Kidney tubule cell (primary cell): ENCODE measurements at places on chromosomes 1 and 21.

DNA sequence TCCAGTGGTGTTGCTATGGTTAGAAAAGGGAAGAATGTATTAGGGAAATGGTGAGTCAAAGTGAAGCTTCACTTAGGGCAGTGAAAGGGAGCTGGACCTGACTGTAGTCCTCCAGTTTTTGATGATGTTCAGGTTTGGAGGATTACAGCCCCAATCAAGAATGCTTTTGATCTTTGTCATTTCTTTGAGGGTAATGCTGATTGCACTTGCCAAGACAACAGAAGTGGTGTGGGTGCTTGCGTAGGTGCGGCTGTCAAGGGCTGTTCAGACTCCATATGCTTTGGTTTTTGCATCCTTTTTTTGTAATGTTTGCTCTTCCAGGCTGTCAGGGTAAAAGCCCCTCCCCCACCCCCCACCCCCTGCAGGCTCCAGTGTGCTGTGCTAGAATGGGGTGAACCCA lies 38.9 kb downstream of the HHAT start:
- DNase-seq, result no peak

DNA sequence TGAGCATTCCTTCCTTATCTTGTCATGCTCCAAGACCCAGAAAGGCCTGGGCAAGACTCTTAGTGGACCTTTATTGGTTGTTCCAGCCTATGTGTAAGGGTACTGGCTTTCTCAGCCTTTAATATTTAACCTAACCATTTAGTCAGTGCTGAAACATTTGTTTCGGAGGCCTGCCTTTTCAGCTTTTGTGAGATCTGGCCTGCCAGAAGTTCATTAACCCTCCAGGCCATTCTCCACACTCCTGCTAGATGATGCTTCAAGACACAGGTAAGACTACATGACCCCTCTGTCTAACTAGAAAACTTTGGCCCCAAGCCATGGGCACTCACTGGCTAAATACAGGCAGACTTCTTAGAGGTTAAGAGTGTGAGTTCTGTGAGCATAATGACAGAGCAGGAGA lies 138.4 kb upstream of the ZP4 start:
- DNase-seq, result peak; percentile 96

GRCh38 chr1:227895828-227896685 lies 51.7 kb downstream of the WNT9A start:
- peak; percentile 4 for DNase-seq

DNA sequence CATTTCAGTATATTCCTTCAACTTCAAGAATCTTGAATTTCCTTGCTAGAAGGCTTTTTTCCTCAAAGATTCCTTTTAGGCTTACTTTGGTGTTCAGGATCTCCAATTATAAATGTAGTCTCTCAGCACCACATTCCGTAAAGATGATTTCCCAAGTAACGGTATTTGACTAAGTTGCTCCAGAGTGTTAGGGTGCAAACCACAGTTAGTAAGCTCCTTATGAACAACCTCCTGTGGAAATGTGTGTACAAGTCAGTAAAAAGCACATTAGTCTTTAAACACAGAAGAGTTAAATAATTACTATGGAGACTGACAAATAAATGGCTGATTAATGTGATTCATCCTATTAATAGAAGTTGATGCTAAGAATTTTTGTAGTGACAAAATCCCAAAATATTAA lies 10.3 kb downstream of the DONSON start:
- DNase-seq, result peak; percentile 23

DNA sequence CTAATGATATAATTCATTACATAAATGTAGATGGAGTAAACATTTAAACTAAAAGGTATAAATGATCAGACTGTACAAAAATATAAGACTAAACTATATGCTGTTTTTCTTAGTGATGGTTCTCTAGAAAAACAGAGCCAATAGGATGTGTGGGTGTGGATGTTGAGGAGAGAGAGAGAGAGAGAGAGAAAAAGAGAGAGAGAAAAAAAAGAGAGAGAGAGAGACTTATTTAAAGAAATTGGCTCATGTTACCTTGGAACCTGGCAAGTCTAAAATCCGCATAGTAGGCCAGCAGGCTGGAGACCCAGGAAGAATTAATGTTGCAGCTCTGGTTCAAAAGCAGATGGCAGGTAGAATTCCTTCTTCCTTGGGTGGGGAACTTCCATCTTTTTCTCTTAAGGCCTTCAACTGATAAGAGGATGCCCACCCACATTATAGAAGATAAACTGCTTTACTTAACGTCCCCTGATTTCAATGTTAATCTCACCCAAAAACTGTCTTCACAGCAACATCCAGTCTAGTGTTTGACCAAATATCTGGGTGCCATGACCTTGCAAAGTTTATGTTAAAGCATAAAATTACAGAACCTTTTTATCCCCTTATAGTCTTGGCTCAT lies 74.3 kb upstream of the KCNJ15 start:
- no peak for DNase-seq

DNA sequence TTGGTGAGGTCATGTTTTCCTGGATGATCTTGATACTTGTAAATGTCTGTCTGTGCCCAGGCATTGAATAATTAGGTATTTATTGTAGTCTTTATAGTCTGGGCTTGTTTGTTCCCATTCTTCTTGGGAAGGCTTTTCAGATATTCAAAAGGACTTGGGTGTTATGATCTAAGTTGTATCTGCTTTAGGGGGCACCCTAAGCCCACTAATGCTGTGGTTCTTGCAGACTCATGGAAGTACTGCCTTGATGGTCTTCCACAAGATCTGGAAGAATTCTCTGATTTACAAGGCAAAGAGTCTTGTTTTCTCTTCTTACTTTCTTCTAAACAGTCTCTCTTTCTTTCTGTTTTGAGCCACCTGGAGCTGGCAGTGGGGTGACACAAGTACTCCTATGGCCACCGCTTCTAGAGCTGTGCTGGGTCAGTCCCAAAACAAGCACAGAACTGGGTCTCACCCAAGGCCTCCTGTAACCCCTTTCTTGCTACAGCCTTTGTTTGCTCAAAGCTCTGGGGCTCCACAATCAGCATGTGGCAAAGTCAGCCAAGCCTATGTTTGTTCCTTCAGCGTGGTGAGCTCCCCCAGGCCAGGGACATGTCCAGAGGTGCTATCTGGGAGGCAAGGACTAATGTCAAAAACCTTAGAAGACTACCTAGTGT lies 12.6 kb downstream of the VN1R5 start:
- no peak for DNase-seq

GRCh38 chr1:199291022-199291740 lies 652.3 kb downstream of the PTPRC start:
- DNase-seq, result no peak

GRCh38 chr1:1941211-1941841 lies 22.2 kb upstream of the TMEM52 start:
- no peak for DNase-seq

GRCh38 chr1:235642011-235642942 lies 7.3 kb downstream of the GNG4 start:
- DNase-seq, result no peak

GRCh38 chr1:71080739-71081696 lies at the start of gene ZRANB2:
ZRANB2 (minus strand) TSS chr1:71081035; CDS start chr1:71080995, 40 bp downstream.
- peak; percentile 97 for DNase-seq

GRCh38 chr1:215606564-215607168 lies 39.6 kb downstream of the KCTD3 start:
- DNase-seq, result peak; percentile 20

DNA sequence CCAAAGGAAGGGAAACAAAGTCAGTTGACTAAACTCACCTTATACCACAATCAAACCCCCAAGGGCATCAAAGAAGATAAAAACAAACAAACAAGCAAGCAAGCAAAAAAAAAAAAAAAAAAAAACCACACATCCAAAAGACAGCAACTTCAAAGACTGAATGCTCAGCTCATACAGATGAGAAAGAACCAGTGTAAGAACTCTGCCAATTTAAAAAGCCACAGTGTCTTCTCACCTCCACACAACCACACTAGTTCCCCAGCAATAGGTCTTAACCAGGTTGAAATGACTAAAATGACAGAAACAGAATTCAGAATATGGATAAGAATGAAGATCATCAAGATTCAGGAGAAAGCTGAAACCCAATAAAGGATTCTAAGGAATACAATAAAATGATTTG lies 193.4 kb downstream of the FAF1 start:
- no peak for DNase-seq

DNA sequence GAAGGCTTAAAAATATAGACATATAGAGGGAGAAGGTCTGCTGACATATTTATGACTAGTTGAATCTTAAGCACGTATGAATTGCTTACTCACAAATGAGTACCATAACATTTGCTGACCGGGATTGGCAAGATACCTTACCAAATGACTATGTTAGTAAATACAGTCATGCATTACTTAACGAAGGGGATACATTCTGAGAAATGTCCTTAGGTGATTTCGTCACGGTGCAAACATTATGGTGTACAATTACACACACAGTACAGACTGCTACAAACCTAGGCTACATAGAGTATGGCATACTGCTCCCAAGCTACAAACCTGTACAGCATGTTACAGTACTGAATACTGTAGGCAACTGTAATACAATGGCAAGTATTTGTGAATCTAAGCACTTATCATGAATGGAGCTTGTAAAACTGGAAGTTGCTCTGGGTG lies 19.4 kb upstream of the UBE2U start:
- peak; percentile 45 for DNase-seq

- DNase-seq, result no peak
These were observed 44.4 kb downstream of the RWDD3 start for GRCh38 chr1:95278173-95279006.

GRCh38 chr1:6962996-6963911 lies 178.0 kb downstream of the CAMTA1 start:
- peak; percentile 70 for DNase-seq
